T follicular helper cell (primary cell): ENCODE measurements at places on chromosomes 6 and 20.

DNA sequence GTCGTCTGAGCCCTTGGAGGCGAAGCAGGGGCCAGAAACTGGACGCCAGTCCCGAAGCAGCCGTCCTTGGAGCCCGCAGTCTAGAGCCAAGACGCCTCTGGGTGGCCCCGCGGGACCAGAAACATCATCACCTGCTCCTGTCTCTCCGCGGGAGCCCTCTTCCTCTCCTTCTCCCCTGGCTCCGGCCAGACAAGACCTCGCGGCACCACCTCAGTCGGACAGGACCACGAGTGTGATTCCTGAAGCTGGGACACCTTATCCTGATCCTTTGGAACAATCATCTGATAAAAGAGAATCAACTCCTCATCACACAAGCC, 416 bp downstream of the RSPH4A start:
- no peak for DNase-seq

DNA sequence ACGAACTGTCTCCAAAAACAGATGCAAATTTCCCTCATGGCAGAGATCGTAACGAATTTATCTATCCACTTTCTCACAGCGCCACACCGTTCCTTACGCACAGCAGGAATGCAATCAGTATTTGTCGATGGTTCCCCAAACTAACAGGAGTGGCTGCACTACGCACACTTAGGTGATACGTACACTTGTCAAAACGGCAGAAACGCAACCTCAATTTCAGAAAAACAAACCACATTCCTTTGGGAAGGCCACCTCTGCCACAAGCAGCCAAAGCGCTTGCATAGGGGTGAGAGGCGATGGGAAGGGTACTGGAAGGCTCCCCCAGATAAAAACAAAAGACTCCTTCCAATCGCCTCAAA, 638 bp downstream of the MDN1 start:
- no peak for DNase-seq

DNA sequence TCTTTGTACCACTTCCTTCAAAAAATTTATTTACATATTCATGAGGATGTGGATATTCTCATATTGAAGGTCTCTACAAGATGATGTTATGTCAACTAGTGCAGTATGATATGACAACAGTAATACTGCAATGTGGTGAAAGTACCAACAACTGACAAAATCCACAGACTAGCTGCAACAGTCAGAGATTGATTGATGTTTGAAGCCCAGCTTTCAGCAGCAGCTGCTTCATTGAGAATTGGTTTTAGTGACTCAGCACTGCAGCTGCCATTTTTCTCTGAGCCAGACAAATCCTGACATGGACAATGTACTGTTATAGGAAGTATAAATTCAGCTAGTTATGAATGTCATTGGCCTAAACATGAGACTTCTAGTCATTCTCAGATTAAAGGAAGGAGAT, 53.8 kb downstream of the PKIB start:
- DNase-seq: no peak

DNA sequence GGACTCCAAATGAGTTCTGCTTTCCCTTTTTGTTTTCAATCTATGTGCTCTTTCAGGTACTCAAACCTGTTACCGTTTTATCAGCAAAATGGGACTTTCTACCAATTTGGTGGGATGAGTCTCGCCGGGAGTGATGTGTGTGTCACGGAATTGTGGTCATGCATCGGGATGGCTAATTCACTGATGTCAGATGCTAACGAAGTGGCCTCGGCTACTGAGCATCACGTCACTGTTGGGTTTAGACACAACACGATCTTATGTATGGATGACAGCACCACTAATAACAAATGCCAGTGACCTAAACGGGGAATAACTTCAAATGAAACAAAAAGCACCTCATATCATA, 1.6 kb upstream of the PCK1 start:
- DNase-seq: no peak

GRCh38 chr20:52518735-52519134, 327.2 kb upstream of the ZFP64 start:
- DNase-seq: no peak

- DNase-seq: no peak
These were observed 13.0 kb downstream of the KHDC1 start for GRCh38 chr6:73250016-73250415.

GRCh38 chr6:41692080-41692675, 43.2 kb downstream of the TFEB start:
- no peak for DNase-seq

GRCh38 chr20:50701041-50701963, 10.0 kb upstream of the RIPOR3 start:
- no peak for DNase-seq

DNA sequence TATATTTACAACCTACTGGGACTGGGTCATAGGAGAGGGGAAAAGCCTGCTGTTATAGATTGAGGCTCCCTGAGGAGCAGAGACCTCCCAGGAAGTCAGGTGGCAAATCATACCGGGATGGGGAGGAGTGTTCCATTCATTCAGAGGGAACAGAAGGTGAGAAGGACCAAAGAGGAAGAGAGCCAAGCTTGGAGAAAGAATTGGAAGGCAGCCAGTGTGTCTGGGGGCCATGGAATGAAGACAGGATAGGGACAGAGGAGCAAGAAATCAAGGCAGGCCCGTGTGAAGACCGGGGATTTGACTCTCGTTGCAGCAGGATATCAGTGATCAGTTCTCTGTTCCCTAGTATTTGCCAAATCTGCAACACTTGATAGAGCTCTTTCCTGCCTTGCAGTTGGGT, 5.7 kb upstream of the ZNF217 start:
- DNase-seq: no peak
